Renal cortex interstitium (tissue), 15 donors: ENCODE measurements at places on chromosomes 4 and X. TPM values are rescaled to one million over a fixed set of nuclear protein-coding genes. Genes with fewer than 3 reads are reported as not detected.

GRCh38 chrX:20265726-20266681 lies 705 bp downstream of the RPS6KA3 start:
- DNase-seq = peak; percentile 6

- DNase-seq = no peak
Observed at GRCh38 chr4:55074386-55074785, 51.0 kb downstream of the KDR start.

- no peak for DNase-seq
Observed at GRCh38 chrX:30794497-30794896, 94.6 kb downstream of the TAB3 start.

GRCh38 chrX:153917869-153918268 lies 8.2 kb downstream of the ARHGAP4 start:
- DNase-seq = no peak

- DNase-seq = no peak
Observed at GRCh38 chrX:45807572-45808425, 607.1 kb upstream of the DIPK2B start.

DNA sequence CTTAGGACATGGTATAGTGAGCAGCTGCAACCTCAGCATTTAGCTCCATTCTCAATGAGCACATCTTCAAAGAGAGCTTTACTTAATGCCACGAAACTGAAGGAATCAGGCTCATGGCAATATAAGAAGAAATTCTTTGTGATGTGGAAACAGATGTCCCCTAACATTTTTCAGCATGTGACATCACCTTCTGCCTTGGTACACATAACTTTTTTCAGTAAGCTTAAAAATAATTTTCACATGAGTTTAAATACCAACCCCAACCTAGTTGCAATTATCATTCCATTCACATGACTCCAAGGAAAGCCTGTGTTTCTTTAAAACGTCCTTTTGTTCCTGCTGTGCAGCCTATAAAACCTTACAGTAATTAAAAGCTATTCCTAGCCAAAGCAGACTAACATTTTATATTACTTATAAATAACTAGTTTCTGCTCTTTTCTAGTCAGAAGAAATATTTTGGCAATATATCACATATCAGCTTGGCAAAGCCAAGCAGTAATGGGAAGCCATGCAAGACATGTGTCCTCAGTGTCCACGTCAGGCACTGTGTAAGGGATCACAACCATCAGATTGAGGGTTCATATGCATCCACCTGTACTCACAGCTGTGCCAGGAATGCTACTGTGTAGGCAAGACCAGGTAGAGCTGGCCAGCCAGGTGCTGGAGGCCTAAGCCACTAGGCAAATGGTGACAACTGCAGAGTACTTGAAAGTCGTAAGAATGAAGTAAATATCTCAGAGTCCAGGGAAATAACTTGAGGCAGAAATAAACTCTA lies 466.6 kb downstream of the INPP4B start:
- no peak for DNase-seq

DNA sequence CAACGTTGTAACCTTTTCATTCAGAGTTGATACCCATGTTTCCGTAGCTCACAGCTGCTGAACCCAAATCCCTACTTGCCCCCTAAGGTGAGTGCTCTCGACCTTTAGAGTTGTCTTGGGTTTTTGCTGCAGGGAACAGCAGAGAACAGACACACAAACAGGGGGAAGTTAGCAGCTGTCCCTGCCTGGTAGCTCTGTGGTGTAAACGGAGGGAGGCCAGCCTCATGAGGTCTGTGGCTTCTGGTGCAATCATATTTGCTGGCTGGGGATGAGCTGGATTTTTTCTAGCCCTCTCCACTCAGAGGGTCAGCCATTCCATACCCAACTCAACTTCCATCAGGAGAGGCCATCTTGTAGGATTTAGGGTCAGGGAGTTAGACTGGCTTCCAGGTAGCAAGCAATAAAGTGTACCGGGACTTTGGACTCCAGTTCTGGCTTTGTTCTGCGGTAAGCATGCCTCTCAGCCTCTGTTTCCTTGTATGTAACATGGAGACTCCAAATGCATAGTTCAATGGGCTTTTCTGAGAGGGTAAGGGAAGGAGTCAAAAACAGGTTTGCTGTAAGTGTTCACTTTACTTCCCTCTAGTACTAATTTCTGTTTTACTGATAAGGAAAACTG lies 218.9 kb downstream of the MID1IP1 start:
- DNase-seq = no peak

DNA sequence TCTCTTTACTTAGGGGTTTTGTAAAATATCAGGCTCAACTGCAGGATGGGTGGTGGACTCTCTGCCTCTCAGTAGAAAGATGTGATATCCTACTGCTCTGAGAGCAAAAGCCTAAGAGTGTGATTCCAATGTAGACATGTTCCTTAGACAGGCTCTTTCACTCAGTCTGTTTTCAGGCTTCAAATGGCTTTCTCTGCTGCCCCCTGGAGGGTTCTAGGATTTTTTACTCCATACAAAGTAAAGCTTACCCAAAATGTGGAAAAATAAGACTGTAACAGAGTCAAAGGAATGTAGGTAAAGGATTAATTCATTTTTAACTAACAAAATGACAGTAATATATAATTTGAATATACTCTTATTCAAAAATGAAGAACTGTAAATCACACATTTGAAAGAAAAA lies 32.1 kb downstream of the ZGRF1 start:
- DNase-seq = peak; percentile 58

DNA sequence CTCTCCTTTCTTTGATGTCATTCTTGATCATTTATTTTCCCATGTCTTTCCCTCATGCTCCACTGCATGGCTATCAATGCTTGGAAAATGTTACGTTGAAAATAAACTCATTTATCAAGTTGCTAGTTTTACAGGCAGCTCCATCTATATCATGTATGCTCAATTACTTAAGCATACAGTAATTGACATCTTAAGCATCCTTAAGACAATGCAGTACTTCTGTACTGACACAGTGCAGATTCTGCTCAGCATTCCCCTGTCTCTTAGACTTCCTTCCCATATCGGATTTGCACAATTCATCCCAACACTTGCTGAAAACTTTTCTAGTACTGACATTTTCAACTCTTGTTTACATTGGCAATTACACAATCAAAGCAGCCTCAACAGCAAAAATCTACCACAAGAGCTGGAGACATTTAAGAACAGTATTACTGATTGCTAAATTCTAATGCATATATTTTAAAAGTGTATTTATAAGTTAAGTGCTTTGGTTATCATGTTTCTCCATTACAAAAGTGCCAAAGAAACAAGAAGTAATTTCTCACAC lies 165.6 kb downstream of the ATP10D start:
- no peak for DNase-seq

DNA sequence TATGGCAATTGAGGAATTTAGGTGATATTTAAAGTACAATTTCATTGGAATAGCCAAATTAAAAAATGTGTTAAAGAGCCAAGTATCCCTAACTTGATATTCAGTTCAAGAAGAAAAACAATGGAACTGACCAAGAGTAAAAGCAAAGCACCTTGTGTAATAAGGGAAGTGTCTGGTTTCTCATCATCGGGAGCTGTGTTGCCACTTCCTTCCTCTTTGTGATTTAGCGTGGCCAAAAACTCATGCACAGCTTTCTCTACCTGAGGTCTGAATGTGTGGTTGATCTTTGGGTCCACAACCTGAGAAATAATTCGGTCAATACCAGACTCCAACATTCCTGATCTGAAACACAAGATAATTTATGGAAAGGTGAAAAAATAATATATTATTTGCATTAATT lies 12.4 kb downstream of the BOD1L1 start:
- DNase-seq = no peak

DNA sequence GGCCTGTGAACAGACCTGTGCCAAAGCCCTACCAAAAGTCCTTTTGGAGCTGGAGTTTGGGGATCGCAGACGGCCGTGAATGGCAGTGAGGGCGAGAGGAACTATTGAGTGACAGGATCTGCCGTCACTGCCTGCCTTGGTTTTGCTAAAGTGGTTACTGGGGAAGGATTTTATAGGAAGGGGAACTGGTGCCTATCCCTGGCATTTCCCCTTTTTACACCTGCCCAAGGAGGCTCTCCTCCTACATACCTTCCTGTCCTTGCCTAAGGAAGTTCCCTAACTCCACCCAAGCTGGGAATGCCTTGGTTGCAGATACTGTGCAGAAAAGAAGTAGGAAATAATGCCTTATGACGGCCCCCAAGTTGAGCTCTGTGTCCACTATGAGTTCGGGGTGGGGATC lies 14.5 kb downstream of the LONRF3 start:
- DNase-seq = no peak

- no peak for DNase-seq
Observed at GRCh38 chr4:121665371-121665770, 31.4 kb downstream of the ANXA5 start.

DNA sequence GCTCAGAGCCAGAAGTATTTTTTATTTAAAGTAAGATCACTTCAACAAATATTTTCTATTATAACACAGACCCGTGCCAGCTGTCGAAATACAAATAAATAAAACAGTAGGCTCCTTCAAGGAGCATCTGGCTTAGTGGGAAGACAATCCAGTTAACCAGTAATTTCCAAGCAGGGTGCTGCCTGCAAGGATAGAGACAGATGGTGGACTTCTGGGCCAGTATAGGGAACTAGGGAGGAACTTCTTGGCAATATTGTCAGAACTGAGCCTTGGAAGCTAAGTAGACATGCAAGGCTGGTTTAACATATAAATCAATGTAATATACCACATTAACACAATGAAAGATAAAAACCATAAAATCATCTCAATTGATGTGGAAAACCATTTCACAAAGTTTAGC lies 17.0 kb upstream of the MTMR1 start:
- no peak for DNase-seq

DNA sequence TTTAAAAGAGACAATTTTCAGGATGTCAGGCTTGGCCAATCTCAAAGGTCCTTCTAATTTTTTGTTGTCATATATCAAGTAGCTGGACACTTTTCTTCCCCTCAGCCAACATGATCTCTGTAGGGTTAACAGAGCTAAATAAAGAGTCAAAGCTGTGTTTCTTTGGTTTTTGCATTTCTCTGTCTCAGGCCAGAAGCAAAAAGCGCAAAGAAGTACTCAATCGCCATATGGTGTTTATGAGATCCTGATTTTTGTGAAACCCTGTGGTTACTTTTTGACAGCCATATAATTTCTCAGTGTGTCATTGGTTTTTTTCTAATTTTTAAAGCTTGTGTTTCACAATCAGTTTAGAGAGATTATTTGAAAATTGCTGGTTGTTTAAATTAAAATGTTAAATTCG lies 111.9 kb downstream of the MAPK10 start:
- DNase-seq = no peak

DNA sequence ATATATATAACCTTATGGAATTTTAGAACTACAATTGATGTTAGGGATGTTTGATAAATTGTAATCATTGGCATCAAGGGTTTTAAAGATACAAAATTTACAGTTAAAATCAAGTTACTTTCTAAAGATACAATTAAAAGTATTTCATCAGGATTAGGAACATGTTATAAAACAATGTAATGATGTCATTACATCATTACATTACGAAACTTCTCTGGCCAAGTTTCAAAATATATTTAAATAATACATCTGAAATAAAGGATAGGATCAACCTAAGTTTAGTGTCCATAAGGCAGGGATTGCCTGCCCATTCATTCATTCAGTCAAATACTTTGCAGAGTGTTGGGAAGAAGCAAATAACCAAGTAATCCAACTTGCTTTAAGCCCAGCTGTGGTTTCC lies 75.1 kb downstream of the TENM3 start:
- no peak for DNase-seq

The CTAG1B gene
- polyA plus RNA-seq = not detected

The TKTL1 gene
- 0.24 TPM for polyA plus RNA-seq

The TCP11X2 gene
- polyA plus RNA-seq = 2.2 TPM

The STBD1 gene
- 2.0 TPM for polyA plus RNA-seq

The UXT gene
- polyA plus RNA-seq = 124 TPM

The SH3TC1 gene
- polyA plus RNA-seq = 18.0 TPM

The NDP gene
- 1.5 TPM for polyA plus RNA-seq

The PSAPL1 gene
- not detected for polyA plus RNA-seq

The ATP2B3 gene
- polyA plus RNA-seq = 0.24 TPM

The TMEM31 gene
- 1.4 TPM for polyA plus RNA-seq
